Cortex of kidney (tissue), 1 donor: ENCODE measurements at places on chromosomes 2 and 18.

DNA sequence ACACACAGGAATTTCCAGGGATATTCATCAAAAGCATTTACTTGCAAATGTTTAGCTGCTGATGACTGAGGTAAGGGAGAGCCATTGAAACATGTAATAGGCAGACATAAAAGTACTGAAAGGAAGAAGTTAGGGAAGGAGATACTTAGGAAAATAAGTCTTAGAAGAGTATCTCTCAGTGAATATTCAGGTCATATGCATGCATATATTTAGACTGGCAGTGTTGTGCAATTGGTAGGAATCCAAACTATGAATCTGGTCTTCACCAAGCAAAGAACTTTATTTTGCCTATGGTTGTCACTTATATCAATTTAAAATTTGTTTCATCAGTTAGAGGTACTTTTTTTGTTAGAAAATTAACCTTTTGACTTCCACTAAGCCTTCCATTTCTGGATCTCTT, 1490.7 kb downstream of the SUCLG1 start:
- no peak for DNase-seq

GRCh38 chr2:81283081-81283480, 978.5 kb upstream of the LRRTM1 start:
- no peak for DNase-seq

GRCh38 chr18:30929065-30929464, 113.5 kb downstream of the DSC3 start:
- no peak for DNase-seq

GRCh38 chr2:208807756-208808155, 401.2 kb downstream of the PTH2R start:
- no peak for DNase-seq

DNA sequence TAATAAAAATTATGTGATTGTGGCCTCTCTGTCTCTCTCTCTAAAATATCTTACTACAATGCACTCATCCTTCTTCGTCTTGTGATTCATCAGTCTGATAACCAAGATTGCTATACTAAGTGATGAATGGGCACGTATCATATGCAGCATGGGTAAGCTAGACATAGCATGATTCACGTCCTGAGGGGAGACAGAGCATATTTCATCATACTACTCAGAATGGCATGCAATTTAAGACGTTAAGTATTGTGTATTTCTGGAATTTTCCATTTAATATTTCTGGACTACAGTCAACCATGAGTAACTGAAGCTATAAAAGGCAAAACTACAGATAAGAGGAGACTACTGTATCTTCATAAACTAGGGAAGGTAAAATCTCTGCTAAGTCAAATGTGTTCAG, 97.0 kb upstream of the CD226 start:
- DNase-seq = no peak

DNA sequence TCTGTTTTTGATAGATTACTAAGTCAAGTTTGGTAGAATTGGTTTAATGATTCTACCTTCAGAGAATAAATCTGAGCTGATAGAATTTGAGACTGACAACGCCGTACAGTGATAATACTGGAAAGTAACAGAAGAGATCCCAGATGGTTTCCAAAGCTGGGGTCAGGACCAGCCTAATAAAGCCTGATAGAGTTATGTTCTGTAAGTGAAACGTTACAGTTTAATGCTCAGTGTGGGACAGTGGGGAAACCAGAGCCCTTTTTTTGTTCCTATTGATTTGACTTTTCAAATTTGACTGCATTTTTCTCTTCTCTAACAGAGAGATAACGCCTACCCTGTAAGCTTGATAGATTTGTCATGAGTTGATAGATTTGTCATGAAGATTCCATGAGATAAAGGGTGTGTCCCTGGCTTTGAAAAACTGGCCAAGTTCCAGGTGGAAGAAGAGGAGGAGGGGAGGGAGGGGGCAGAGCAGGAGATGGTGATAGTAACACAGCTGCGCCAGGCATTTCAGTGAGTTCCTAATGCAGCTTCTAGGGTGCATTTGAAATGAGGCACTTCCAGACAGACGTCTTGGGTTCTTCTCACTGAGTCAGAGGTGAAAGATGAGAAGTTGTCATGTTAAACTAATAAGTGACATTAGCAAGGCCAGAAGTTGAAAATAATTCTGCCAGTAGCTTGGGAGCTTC, 65.1 kb downstream of the CERS6 start:
- DNase-seq = no peak

- no peak for DNase-seq
Observed at GRCh38 chr2:46779447-46779941, 136.1 kb downstream of the MCFD2 start.

GRCh38 chr2:212147921-212148513, 390.6 kb downstream of the ERBB4 start:
- no peak for DNase-seq

- DNase-seq = no peak
Observed at GRCh38 chr18:61201511-61201910, 131.7 kb upstream of the CDH20 start.

DNA sequence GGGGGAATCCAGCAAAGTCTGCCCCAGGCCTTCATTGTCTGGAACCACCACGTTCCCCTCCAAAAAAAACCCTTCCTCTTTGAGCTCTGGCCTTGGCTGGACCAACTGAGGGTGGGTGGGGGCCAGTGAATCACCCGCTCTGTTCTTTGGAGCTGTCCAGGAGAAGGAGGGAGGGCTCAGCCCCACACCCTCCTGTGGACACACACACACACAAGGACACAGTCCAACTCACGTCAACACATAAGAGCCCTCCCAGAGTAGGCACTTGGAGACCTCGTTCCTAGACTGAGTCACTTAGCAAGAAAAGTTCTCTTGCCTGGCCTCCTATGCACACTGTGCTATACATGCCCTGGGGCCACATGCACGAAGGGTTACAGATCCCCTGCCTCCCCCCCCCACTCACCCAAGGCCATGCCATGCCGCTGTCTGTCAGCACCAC, 1.2 kb upstream of the TNS1 start:
- no peak for DNase-seq

- DNase-seq = no peak
Observed at GRCh38 chr2:232574674-232575403, 24.4 kb downstream of the EIF4E2 start.

DNA sequence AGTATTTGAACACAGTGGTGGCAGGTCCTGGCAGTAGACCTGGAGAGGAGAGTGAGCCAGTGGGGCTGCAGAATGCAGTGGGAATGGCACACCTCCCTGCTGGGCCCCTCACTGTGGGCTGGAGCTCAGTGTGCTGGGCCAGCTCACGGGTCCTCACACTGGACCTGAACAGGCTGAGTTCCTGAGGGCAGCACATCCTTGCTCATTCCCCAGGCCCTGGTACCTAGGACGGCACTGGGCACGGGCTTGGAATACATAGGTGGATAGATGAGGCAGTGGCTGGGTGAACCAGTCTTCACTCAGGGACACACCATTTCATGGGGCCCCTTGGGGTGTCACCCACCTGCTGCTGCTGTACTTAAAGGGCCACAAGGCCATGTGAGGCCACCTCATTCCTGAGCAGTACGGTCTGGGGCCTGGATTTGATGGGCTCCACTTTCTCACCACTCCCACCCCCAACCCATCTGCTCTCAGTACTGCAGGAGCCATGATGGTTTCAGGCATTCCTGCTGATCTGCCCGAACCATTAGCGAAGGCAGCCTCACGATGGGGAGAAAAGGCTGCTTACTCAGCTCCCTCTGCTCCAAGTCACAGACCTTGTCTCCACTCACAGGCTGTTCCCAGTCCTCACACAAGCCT, 4.2 kb downstream of the TMEM177 start:
- DNase-seq = no peak

- no peak for DNase-seq
Observed at GRCh38 chr18:73790587-73790986, 357.0 kb downstream of the FBXO15 start.

- no peak for DNase-seq
Observed at GRCh38 chr18:67302043-67302442, 214.5 kb downstream of the DSEL start.

DNA sequence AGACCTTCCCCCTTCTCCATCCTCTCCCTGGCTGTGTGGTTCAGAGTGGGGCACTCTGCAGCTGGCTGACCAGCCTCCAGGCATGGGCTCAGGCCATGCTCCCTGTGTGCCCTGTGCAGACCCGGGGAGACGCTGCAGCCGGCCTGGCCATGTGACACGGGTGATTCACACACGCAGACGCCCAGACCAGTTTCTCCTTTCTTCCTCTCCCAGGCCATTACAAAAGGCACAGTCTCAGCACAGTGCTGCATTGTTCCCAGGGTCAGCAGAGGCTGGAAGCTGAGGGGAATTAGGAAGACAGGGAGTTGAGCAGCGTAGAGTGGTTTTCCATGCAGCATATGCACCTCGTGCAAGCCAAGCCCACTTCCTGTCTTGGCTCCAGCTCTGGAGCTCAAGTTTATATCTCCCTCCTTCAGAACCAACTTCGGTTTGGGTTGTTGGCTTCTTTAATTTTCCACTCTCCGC, 288.5 kb downstream of the TNS1 start:
- DNase-seq = no peak

- DNase-seq = no peak
Observed at GRCh38 chr2:130878316-130878715, 41.6 kb downstream of the ARHGEF4 start.
